Stimulated activated CD8-positive, alpha-beta memory T cell treated with anti-CD3 and anti-CD28 coated beads, Interleukin-15, amount 100 ng/mL, for 4 hours (primary cell): ENCODE measurements at places on chromosomes 11 and 22.

DNA sequence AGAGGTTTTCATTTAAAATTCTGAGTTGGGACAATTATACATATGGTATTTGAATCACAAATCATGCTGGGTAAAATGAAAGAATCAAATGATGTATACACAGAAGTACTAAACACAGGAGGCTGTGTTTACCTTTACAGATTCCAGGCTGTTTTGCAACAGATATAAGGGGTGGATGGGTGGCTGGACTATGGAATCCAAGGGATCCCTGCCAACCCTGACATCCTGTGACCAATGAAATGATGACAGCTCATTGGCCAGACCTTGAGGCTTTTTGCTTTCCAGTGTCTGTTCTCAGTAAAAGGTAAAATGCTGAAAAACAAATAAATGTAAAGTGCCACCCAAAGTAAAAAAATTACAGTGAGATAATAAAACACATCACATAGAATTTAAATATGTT is 3.3 kb upstream of the DDI1 start:
- no peak for DNase-seq

GRCh38 chr11:553083-553987 is 7.2 kb downstream of the LMNTD2 start:
- no peak for DNase-seq

DNA sequence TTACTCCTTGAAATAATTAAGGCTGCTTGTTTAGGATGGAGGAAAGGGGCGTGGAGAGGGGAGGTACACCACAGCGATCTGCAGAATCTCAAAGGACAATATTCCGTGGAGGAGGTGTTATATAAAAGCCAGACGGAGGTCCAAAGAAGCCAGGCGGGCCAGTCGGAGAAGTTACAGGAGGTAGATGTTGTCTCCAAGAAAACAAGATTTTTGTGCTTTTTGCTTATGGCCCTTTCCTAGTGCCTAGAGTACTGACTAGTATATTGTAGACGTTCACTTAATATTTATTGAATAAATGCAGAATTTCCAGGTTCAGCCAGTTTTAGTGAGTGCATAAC is 761 bp downstream of the ZDHHC13 start:
- DNase-seq, result no peak

GRCh38 chr11:64245797-64246620 is 734 bp downstream of the PPP1R14B start:
- peak; percentile 78 for DNase-seq

- DNase-seq, result no peak
Measured at GRCh38 chr11:94217705-94218104, 86.7 kb upstream of the IZUMO1R start.

- DNase-seq, result no peak
Measured at GRCh38 chr11:127972816-127973215, 614.5 kb downstream of the ETS1 start.

DNA sequence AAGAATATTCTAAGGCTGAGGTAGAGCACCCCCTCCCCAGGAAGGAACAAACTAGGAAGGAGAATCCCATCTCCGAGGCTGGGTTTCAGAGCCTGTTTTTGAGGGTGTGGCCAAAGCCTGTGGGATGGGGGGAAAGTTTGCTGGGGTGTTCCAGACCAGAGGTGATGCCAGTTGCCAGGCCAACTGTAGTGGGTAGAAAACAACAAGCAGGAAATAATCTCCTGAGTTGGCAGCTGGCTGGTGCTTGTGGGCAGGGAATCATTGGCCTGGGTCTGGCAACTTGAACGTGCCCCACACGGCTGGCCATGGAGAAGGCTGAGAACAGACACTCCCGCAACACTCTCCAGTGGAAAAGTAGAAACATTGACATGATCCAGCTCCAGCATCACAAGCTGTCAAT is 385.6 kb downstream of the ETS1 start:
- no peak for DNase-seq

DNA sequence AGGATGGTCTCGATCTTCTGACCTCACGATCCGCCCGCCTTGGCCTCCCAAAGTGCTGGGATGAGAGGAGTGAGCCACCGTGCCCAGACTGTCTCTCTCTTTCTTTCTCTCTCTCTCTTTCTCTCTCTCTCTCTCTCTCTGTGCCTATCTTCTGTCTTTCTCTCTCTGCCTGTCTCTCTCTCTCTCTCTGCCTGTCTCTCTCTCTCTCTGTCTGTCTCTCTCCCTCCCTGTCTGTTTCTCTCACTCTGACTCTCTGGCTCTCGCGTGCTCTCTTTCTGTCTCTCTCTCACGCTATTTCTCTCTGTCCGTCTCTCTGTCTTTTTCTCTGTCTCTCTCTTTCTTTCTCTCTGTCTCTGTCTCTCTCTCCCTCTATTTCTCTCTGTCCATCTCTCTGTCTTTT is 3911.2 kb upstream of the OR11H1 start:
- DNase-seq, result no peak

DNA sequence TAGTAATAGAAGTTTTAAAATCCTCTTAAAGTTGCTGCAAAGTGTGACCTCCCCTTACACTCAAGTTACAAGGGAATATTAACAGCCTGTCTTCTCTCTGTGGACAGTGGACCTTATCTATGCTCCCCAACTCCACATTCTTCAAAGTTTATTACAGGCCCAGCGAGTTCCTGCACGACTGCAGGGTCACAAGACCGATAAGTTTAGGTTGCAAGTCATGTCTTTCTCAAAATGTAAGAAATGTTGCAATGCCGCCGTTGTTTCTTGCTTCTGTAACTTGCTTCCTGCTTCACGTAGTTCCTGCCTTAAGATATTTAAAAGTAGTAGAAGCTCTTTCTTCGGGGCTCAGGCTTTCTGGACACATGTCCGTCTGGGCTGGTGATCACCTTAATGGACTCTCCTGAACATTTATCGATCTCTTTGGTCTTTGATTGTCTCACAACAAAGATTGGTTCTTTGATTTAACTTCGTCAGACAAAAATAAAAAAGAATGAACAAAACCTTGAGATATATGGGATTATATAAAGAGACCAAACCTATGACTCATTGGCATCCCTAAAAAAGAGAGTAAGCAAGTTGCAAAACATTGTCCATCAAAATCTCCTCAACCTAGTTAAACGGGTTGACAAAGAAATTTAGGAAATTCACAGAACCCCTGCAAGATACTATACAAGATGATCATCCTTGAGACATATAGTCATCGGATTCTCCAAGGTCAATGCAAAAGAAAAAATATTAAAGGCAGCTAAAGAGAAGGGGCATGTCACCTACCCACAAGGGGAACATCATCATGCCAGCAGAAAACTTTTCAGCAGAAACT is 45.4 kb upstream of the GLYAT start:
- DNase-seq, result no peak

- no peak for DNase-seq
Measured at GRCh38 chr22:30047364-30047738, 32.9 kb upstream of the HORMAD2 start.

- DNase-seq, result no peak
Measured at GRCh38 chr11:27968461-27968860, 139.5 kb downstream of the KIF18A start.

DNA sequence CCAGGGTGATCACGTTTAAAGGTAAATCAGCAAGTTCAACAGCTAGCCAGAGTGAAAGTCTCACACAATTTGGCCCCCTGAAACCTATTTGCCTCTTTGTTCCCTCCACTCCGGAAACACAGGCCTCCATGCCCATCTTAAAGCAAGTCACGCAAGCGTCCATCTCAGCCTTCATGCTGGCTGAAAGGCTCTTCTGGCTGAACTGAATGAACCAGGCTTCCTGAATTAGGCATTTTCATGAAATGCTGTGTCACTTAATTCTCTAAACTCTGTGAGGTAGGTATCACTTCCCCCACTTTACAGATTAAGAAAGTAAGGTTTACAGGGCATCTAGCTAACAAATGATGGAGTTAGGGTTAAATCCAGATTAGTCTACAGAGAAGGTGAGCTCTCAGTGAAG is 1.4 kb downstream of the SLC25A17 start:
- no peak for DNase-seq

- no peak for DNase-seq
Measured at GRCh38 chr11:15816260-15816871, 540.0 kb downstream of the SOX6 start.

DNA sequence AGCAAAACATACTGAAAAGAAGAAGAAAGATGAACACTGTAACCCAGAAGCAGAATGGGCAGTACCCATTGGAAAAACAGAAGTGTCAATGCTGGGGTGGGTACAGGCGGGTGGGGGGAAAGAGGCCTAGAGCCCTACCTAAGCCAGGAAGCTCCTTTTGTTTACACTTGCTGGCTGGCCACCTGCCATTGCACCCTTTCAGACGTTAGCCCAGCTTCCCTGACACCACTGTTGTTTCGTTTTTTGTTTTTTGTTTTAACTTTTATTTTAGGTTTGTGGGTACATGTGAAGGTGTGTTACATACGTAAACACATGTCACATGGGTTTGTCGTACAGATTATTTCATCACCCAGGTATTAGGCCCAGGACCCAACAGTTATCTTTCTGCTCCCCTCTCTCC is 55.4 kb downstream of the PLEKHA7 start:
- no peak for DNase-seq
